Lung microvascular endothelial cell (primary cell): ENCODE measurements at places on chromosomes 16 and 17.

DNA sequence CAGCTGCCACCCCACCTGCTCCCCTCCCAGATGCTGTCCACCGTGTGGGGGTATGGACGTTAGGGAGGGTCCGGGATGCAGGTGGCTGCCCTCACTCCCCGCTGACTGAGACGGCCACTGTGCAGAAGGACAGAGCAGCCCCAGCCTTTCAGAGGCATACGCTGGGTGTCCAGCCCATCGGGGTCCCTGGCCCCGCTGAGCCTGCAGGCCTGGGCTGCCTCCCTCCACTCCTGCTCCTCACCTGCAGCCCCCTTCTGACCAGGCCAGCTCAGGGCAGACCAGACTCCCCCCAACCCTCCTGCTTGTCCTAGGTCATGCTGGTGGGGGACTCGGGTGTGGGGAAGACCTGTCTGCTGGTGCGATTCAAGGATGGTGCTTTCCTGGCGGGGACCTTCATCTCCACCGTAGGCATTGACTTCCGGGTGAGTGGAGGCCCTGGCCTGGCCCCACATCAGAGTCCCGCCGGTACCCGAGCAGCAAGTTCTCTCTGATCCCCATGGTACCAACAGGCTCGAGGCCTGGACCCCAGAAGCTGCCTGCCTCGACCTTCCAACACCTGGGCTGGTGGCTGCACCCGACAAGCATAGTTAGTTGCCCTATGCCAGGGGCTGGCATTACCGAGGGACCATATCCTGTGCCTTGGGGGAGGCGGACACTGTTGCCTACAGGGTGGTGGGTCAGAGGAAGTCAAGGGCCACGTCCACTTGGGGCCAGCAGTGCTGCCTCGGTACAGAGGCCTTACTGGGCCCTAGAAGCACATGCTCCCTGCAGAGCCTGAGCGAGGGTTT lies 1.4 kb downstream of the RAB26 start:
- DNase-seq, result peak; percentile 4

- peak; percentile 65 for DNase-seq
Measured at GRCh38 chr17:1058423-1059130, 61.6 kb downstream of the TIMM22 start.

GRCh38 chr17:80605326-80606066 lies 60.9 kb downstream of the RPTOR start:
- DNase-seq, result peak; percentile 65

DNA sequence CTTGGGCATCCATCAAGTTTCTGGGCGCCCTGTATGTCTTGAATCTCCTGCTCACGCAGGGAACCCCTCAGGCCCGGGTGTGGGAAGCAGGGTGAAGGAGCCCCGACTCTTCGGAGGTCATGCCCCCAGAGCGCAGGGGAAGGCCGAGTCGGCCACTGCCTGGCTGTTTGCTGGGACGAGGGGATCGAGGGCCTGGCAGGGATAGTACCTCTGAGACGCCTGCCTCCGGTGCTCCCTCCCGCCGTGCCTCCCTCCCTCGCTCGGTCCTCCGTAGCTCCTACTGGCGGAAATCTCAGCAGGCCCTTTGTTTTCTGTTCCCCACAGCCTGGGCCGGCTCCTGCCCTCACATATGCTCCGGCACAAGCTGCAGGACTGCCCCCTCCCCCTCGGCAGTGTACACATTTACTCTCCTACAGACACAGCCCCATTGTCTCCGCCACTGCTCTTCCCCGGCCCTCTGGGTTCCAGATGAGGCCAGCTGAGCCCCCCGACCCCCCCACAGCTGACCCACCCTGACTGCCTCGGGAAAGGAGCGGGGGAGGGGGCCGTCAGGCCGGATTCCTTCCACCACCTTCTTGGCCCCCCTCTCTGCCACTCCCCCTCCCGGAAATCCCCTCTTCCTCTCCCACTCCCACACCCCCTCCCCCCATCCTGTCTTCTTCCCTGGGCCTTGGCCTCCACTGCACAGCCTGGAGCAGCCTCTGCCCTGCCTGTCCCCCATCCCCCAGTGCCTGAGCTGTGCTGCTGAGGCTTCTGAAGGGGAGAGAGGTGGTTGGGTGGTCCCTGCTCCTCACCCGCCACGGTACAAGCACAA lies 1.4 kb downstream of the TRAF4 start:
- peak; percentile 48 for DNase-seq

- DNase-seq, result no peak
Measured at GRCh38 chr17:64190472-64190871, 60.5 kb upstream of the ERN1 start.

- DNase-seq, result no peak
Measured at GRCh38 chr17:20022701-20023100, 13.5 kb downstream of the SPECC1 start.

DNA sequence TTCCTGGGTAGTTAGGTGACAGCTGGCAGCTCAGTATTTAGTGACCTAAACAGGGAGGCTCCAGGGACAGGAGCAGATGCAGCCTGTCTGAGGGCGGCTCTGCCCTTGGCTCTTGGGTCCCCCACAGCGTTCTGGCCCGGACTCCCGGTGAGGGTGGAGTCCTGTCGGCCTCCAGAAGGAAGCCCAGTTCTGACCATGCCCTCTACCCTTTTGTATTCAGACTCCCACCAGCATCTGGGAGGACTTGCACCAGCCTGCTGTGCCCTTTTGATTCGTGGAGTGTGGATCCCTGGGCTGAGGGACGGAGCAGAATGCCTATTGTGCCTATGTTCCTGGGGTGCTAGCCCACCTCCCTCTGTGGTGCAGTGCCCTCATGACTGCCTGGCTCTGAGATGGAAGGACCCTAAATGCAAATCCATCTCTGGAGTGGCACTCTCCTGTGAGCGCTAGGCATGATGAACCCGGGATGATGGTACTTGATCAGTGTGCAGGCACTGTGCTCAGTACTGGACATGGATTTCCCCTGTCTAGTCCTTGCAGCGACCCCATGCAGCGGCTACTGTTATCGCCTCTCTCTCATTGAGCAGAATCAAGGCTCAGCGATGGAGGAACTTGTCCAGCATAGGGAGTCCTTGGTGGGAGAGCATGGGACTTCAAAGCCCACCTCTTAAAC lies 123.1 kb downstream of the SNX29 start:
- DNase-seq, result no peak

GRCh38 chr17:45229681-45230409 lies 8.2 kb downstream of the FMNL1 start:
- no peak for DNase-seq

DNA sequence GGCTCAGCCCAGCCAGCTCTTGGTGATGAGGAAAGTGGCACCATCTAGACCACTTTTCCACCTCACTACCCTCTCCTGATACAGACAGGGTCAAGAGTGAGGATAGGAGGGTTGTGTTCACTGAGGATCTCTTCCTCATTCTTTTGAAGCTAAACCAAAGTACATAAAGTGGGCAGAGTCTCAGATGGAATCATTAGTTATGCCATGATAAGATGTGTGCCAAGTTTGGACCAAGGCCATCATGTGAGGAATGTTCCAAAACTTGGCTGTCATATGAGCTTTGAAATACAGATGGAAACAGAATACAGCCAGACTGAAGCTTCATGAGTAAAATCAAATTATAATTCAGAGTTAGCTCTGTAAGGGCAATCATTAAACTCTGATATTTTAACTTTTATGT lies 37.2 kb downstream of the ACSM1 start:
- no peak for DNase-seq

- DNase-seq, result no peak
Measured at GRCh38 chr17:8062807-8063483, 24.1 kb downstream of the ALOX15B start.
